ENCODE measurements at places on chromosomes 4 and X.

DNA sequence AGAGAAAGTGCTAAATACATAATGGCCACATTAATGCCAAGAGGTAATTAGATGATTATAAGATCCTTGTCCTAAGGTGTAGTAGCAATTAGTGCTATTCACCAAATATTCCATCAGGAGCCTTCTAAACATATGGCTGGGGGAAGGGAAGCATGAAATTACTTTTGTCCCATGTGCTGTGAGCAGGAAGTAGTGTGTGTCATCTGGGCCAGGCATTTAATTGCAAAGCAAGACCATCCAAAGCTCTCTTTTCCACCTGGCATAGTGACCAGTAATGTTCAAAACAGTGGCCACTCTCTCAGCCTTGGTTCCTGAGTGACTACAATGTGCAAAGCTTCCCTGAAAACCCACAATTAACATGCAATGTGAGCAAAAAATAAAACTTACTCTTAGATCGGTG is 144.2 kb upstream of the FAM241A start:
- no peak for DNase-seq

DNA sequence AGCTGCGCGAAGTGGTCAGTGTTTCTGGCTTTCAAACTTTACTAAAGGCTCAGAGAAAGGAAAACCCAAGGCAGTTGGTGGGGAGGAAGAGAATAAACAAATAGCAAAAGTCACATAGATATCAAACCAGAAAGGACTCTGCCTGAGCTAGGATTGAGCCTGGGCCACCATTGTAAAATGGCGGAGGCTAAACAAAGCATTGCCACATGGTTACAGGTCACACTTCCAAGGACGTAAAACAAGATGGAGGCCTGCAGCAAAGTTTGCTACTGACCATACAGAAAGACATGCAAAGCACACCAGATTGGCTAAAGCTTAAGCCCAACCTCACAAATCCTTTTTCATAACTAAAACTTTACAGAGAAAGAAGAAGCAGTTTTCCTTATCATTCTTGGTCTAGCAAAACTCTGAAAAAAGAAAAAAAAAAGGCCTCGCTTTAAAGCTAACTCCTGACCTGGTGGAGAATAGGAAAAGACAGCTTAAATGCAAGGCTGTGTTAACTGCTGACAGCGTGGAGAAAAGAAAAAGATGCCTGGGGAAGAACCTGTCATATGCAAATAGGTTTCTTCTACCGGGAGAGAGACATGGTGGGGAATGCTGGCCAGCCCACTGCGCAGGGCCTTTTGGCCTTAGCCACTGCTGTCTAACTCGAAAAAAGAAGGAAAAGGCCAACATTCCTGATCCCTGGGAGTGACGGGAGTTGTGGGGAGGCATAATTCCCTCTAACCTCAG is 81.8 kb upstream of the SMARCA5 start:
- DNase-seq = no peak

GRCh38 chrX:22486296-22486695 is 213.6 kb downstream of the CBLL2 start:
- DNase-seq = no peak

GRCh38 chr4:105194328-105195231 is 47.9 kb downstream of the TET2 start:
- no peak for DNase-seq

- DNase-seq = no peak
Observed at GRCh38 chr4:37858872-37859271, 32.0 kb upstream of the TBC1D1 start.

- DNase-seq = no peak
Observed at GRCh38 chr4:176443646-176444409, 124.1 kb downstream of the SPCS3 start.

GRCh38 chr4:24121395-24122175 is 231.7 kb upstream of the PPARGC1A start:
- no peak for DNase-seq

GRCh38 chr4:73668782-73669201 is 48.6 kb upstream of the RASSF6 start:
- no peak for DNase-seq

DNA sequence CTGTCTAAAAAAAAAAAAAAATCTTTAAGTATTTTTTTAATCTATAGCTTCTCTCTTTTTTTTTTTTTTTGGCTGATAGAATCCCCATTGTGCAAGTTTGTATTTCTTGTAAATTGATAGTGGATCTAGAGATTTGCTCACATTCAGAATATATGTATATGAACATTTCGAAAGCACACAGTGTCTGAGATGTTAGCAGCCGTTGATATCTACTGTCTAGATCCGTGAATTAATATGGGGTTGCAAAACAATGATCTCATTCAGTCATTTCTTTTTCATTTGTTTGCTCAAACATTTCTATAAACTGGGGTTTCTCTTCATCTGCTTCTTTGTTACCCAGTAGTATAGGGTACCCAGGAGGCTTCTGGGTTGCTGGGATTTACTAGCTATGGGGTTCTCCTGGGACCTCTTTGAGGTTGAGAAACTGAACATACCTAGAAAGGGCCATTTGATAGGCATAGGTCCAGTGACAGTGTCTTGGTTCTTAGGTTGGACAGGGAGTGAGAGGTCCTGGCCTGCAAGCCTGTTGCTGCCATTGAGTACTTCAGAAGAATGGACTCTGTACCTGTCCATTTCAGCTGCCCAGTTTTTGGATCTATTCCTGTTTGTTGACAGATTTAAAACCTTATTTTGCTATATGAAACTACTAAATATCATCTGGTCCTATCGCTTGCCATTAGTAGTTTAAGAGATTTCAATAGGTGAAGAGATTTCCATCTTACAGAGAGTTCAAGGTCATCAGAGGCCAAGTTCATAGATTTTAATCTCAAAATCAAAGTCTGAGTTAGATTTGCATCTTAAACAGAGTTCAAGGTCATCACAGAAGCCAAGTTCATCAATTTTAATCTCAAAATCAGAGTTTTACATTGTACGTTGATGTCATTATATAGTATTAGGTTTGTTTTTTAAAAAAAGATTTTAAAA is 50.8 kb downstream of the WWC2 start:
- no peak for DNase-seq

DNA sequence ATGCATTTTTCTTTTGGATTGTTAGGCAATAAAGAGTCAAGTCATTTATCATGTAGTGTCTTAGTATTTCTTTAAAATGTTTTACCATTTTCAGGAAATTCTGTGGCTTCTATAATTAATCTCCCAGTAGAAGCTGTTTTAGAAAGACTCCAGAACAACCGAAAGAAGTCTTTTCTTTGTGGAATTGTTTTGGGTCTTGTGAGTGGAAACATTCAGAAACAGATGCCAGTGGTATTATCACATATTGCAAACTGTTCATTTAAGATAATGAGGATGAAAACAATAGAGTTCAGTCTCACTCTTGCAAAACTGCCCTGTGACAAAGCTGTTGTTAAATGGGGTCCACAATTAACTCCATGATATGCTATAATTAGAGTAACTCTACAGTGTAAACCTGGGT is 211.2 kb upstream of the KIT start:
- DNase-seq = no peak

GRCh38 chr4:25861951-25862410 is 807 bp downstream of the SEL1L3 start:
- no peak for DNase-seq

DNA sequence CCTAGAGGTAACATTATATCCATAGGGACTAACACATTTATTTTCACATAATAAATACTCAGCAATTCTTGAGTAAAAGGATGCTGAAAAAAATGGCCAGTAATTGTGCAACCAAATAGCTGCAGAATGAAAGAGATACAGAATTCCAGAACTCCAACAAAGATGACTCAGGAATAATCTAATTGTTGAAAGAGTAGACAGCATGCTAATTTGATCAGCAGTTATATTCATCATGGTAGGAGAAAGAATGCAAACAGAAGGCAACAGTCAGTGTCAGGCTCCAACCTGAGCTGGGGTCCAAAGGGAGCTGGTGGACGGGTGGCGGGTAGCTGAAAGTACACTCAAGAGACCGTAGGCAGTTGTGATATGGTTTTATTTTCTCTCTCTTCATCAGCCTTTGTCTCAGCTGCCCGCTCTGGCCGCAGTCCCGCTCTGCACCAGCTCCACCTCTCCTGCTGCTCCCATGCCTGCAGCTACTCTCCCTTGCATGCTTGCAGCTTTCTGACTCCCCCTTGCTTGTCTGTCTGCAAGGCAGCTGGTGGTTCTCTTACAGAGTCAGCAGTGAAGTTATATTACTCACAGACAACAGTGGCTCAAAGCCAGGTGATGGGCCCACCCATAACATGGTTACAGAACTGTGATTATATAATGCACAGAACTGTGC is 1150.1 kb downstream of the STIM2 start:
- DNase-seq = no peak

DNA sequence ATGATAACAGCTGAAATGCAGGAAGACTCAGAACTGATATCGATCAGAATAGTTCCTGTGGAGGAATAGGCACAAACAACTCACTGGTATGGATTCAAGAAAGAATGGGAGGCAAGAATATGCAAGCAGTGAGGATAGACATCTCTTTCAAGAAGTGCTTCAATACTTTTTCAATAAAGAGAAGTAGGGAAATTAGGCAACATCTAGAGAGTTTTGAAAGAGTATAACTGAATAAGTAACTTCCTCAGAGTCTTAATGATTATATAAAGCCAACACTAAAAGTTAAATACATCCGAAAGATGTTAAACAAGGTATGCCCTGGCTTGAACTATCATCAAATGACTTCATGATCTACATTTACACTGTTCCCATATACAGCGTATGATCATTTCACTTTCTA is 1443.0 kb downstream of the PCDH7 start:
- DNase-seq = no peak

GRCh38 chr4:158767451-158767850 is 1.4 kb upstream of the FNIP2 start:
- DNase-seq = no peak

DNA sequence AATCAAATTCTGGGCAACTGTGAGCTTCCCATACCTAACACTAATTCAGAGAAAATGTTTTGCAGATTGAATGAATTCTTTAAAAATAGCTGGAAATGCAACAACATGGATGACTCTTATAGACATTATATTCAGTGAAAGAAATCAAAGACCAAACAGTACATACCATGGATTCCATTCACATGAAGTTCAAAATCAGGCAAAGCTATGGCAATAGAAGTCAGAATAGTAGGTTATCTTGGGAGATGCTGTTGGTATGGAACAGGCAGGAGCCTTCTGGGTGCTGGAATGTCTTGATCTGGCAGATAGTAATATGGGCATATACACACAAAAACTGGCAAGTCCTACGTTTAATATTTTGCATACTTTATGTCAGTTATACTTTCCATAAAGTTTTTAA is 25.5 kb upstream of the CBLL2 start:
- DNase-seq = no peak

DNA sequence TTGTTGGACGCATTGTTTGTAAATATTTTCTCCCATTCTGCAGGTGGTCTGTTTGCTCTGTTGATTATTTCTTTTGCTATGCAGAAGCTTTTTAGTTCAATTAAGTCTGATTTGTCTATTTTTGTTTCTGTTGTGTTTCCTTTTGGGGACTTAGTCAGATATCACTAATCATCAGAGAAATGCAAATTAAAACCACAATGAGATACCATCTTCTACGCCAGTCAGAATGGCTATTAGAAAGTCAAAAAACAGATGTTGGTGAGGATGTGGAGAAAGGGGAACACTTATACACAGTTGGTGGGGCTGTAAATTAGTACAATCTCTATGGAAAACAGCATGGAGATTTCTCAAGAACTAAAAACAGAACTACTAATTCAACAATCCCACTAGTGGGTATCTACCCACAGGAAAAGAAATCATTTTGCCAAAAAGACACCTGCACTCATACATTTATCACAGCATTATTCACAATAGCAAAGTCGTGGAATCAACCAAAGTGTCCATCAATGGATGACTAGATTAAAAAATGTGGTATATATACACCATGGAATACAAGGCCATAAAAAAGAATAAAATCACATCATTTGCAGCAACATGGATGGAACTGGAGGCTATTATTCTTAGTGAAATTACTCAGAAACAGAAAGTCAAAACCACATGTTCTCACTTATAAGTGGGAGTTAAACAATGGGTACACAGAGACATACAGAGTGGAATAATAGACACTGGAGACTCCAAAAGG is 8.1 kb downstream of the COQ2 start:
- no peak for DNase-seq

DNA sequence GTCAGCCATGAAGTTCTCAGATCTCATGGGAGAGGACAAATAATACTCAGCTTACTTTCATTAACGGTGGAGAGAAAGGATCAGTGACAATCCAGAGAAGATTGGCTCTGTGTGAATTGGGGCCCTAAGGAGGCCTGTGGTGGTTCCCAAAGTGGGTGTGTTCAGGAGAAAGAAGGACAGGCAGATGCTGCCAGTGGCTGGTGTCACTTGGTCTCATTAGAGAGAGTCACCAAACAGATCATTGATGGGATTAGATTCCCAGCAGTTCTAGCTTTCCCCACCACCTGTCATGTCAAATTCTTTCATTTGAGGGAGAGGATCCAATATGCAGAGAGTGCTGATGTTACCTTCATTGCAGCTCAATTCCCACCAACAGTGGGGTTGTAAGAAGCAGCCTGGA is 8.0 kb downstream of the SMPX start:
- no peak for DNase-seq

GRCh38 chr4:68576272-68577125 is at the start of gene UGT2B17:
UGT2B17 (minus strand) TSS chr4:68576322; CDS start chr4:68568484, 7,838 bp downstream.
- no peak for DNase-seq

DNA sequence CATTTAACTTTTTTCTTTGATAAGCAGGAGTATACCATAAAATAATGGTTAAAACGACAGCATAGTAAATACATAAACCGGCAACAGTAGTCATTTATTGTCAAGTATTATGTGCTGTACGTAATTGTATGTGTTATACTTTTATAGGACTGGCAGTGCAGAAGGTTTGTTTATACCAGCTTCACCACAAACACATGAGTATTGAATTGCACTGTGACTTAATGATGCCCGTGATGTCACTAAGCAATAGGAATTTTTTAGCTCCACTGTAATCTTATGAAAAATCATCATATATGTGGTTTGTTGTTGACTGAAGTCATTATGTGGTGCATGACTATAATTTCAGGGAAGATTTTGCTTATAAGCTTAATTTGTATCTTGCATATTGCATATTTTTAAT is 424.6 kb downstream of the PABPC4L start:
- no peak for DNase-seq

All from activated naive CD8-positive, alpha-beta T cell treated with anti-CD3 and anti-CD28 coated beads, Interleukin-2, amount 50 U/mL, for 16 hours (primary cell).